Lung (tissue), 17 donors: ENCODE measurements at places on chromosomes 13 and 19.

- peak; percentile 55 for DNase-seq
Observed at GRCh38 chr13:78598116-78598781, 5.1 kb downstream of the POU4F1 start.

DNA sequence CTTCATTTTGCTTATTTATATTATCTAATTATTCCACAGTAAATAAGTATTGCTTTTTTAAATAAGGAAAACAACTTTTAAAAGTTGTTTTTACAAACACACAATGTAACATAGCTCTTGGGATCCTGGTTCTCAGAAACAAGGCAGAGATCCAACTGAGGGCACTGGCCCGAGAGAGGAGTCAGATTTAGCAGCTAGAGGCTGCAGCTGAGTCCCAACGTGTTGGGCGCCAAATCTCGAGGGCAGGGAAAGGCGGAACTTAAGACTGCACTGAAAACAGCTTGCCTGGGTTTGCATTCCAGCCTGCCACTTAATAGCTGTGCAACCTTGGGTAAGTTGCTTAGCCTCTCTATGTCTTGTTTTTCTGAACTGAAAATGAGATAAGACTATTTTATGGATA lies 16.4 kb upstream of the WASF3 start:
- no peak for DNase-seq

DNA sequence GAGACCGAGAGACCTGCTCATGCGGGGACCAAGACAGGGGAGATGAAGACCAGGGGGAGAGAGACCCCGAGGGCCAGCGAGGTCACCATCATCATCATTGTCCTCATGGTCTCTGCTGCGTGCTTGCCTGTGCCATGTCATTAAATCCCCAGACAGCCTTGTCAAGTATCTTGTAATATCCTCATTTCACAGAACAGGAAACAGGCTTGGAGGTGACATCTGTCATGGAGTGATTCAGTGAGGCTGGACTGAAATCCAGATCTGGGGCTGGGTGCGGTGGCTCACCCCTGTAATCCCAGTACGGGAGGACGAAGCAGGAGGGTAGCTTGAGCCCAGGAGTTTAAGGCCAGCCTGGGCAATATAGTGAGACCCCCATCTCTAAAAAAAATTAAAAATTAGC lies 5.9 kb upstream of the NANOS2 start:
- DNase-seq = no peak

- DNase-seq = no peak
Observed at GRCh38 chr13:52882785-52883184, 34.3 kb upstream of the PCDH8 start.

DNA sequence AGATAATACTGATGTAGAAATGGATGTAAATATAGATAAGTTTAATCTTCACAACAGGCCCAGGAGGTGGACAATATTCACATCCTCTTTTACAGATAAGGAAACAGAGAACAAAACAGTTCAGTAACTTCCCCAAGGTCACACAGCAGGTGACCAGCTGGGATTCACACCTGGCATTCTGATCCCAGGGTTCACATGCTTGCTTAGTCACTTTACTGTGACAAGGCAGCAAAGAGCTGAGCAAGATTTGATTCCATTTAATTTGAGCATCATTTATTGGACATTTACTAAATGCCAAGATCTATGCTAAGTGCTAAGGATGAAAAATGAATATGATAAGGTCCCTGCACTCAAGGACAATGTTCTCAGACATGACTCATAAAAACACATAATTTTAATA lies 94.1 kb upstream of the STARD13 start:
- DNase-seq = no peak

- DNase-seq = no peak
Observed at GRCh38 chr13:93169980-93170379, 56.6 kb upstream of the GPC6 start.
